ENCODE measurements at places on chromosomes 5 and 9. TPM values are rescaled to one million over a fixed set of nuclear protein-coding genes. Genes with fewer than 3 reads are reported as not detected.

The WHRN gene
- total RNA-seq: 5.6 TPM

The UTP15 gene
- total RNA-seq: 11.4 TPM

The MUSK gene
- 0.39 TPM for total RNA-seq

The OR1J2 gene
- not detected for total RNA-seq

The SVEP1 gene
- 0.22 TPM for total RNA-seq

The PCA3 gene
- total RNA-seq: 0.39 TPM

The PIGO gene
- 24.8 TPM for total RNA-seq

The C5 gene
- 3.9 TPM for total RNA-seq

The C5orf52 gene
- total RNA-seq: not detected

The ARID3C gene
- total RNA-seq: not detected

The HSD17B3 gene
- total RNA-seq: not detected

The CNTNAP3B gene
- total RNA-seq: 2.1 TPM

The PDE6A gene
- 0.11 TPM for total RNA-seq

The PCDHGA5 gene
- 1.6 TPM for total RNA-seq

The PCDH1 gene
- 6.3 TPM for total RNA-seq

The SPATA31D4 gene
- total RNA-seq: not detected

The C5orf46 gene
- total RNA-seq: 9.9 TPM

The TMEM252 gene
- total RNA-seq: not detected

The CCL27 gene
- total RNA-seq: not detected

The CDC20B gene
- not detected for total RNA-seq

The SOHLH1 gene
- total RNA-seq: not detected

The KCNV2 gene
- not detected for total RNA-seq

The SPOCK1 gene
- 1.6 TPM for total RNA-seq

The POLR1E gene
- total RNA-seq: 33.0 TPM

The HRH2 gene
- not detected for total RNA-seq

The EFNA5 gene
- 34.2 TPM for total RNA-seq

The PCDHGC5 gene
- total RNA-seq: 1.6 TPM

The BTNL3 gene
- total RNA-seq: not detected

The SCGB3A2 gene
- total RNA-seq: not detected

The ZNF79 gene
- total RNA-seq: 19.1 TPM

The DOCK8 gene
- total RNA-seq: 1.6 TPM

The GMCL2 gene
- not detected for total RNA-seq

The ASPN gene
- total RNA-seq: not detected

The SEMA6A gene
- total RNA-seq: under 0.01 TPM

The SLC12A7 gene
- total RNA-seq: 1.4 TPM

The CDHR2 gene
- not detected for total RNA-seq

The FAM81B gene
- not detected for total RNA-seq

The LMX1B gene
- not detected for total RNA-seq

The SLCO6A1 gene
- total RNA-seq: not detected

The MAML1 gene
- total RNA-seq: 11.0 TPM

The STK10 gene
- 74.0 TPM for total RNA-seq

The AJM1 gene
- total RNA-seq: 1.2 TPM

The PCDHGA2 gene
- total RNA-seq: 1.2 TPM

The EPB41L4A gene
- total RNA-seq: 37.7 TPM

The IFNA2 gene
- not detected for total RNA-seq

The BARHL1 gene
- not detected for total RNA-seq

The PCDHB13 gene
- total RNA-seq: 0.43 TPM

The TAF1L gene
- total RNA-seq: not detected

The LPAR1 gene
- total RNA-seq: 17.9 TPM

The SNX24 gene
- total RNA-seq: 55.4 TPM

The VAV2 gene
- 43.3 TPM for total RNA-seq

The DMRT2 gene
- 0.39 TPM for total RNA-seq

The CAPSL gene
- not detected for total RNA-seq

The SHOC1 gene
- total RNA-seq: not detected

The FOXD4L4 gene
- 0.43 TPM for total RNA-seq

The SPAG8 gene
- 1.2 TPM for total RNA-seq

The IDNK gene
- 2.9 TPM for total RNA-seq

The SLC4A9 gene
- not detected for total RNA-seq

Measured in placental epithelial cell (primary cell).